ENCODE measurements at places on chromosomes 12 and 14.

DNA sequence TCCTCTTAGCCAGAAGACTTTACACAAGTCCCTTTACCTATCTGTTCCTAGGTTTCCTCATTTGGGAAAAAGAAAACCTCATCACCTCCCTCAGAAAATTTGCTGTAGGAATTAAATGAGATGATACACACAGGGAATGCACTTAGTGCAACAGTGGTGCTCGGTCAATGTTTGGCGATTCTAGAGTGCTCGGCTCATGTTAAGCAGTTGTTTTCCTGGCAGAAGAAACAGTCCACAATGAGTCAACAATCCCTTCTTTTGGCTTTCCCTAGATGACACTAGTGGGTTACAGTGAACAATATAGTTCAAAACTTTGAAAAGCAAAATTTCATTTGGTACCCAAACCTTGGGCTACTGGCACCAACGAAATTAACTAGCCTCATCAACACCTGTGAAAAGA lies 3.9 kb upstream of the TMEM233 start:
- DNase-seq = no peak

DNA sequence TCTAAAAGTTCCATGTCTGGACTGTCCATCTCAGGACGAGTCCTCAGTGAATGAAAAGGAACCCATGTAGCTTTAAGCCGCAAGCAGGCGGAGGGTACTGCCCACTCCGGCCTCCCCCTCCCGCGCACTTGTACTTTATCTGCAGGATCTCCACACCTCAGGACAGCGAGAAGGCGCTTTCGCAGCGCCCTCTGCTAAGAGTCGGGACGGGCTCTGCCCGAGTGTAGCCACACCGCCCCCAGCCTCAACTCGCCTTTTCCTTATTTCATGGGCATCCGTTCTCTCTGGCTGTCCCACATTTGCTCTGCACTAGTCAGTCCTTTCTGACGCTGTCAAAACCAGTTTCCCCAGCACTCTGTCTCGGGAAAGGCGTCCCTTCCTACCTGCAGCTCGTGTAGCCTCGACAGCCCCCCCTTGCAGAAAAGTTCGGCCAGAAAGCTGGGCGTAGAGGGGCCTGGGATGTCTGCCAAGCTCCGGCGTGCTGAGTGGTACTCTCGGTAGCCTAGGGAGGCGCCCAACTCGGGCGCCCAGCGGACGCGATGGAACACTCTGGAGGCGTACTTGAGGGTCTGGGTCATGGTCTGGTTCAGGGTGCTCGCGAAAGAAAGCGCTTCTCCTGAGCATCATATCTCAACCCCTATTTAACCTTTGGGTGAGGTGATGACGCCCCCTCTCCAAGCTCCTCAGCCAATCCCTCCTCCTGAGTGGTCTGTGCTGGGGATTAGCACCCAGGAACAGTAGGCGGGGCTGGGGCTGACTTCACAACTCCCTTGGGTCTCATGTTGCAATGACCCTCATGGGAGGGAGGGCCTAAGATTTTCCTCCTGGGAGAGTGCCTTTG lies at the start of gene CYP27B1:
Gene CYP27B1, minus strand, starts transcription at position 615 of the 841 bp plus-strand sequence. Its CDS starts 37 bp downstream, at position 578.
- DNase-seq = no peak

DNA sequence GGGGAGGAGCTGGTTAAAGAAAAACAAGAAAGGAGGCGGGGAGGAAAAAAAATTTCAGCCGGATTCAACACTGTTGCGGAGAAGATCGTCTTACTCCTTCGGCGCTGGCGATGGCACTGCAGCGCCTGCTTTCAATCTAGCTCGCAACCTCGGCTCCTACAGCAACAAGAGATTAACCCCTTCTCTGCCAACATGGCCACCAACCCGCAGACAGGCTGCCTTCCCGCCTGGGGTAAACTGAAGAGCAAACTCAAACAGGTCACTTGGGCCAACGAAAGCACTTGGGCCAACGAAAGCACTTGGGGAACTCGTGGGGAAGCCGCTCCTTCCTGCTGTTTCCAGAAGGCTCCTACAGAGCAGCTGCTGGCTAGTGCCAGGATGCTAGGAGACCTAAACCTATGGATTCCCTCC lies 73.7 kb downstream of the CIT start:
- no peak for DNase-seq

- no peak for DNase-seq
Observed at GRCh38 chr12:96036765-96037455, 1.5 kb upstream of the LTA4H start.

GRCh38 chr14:42149609-42150261 lies 543.1 kb downstream of the LRFN5 start:
- no peak for DNase-seq

DNA sequence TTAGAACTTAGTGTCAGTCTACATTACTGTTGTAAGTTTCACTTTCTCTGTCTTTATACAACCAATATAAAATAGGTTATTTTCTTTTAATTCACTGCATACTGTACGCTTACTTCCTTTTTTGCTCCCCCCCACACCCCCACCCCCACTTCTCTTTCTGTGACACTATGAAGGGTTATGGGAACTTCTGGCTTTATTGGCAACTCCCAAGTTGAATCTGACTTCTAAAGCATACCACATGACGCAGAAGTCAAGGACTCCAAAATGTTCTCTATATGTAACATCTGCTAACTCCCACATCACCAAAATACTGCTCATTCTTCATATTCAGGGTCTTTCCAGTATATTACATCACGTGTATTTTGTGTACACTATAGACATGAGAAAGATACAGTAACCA lies 81.2 kb upstream of the ATXN7L3B start:
- DNase-seq = no peak
